Occipital lobe (tissue), 3 donors: ENCODE measurements at places on chromosomes 13 and 19.
A peak's percentile ranks its signal among the peaks of the same experiment; 100 is the strongest.

GRCh38 chr13:65789815-65790214 is 1440.3 kb downstream of the PCDH9 start:
- DNase-seq, result no peak

GRCh38 chr19:47428177-47428894 is 9.0 kb upstream of the MEIS3 start:
- peak; percentile 84 for DNase-seq

DNA sequence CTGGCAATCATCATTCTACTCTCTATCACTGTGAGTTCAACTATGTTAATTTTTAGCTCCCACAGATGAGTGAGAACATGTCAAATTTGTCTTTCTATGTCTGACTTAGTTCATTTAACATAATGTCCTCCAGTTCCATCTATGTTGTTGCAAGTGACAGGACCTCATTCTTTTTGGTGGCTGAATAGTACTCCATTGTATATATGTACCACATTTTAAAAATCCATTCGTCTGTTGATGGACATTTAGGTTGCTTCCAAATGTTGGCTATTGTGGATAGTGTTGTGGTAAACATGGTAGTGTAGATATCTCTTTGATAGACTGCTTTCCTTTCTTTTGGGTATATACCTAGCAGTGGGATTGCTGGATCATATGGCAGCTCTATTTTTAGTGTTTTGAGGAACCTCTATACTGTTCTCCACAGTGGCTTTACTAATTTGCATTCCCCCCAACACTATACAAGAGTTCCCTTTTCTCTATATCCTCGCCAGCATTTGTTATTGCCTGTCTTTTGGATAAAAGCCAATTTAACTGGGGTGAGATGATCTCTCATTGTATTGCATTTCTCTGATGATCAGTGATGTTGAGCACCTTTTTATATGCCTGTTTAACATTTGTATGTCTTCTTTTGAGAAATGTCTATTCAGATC is 124.1 kb downstream of the PCCA start:
- no peak for DNase-seq

- DNase-seq, result no peak
Measured at GRCh38 chr19:29643361-29643935, 21.8 kb upstream of the PLEKHF1 start.

GRCh38 chr19:40962460-40962961 is 28.6 kb upstream of the CYP2B6 start:
- DNase-seq, result no peak

- DNase-seq, result no peak
Measured at GRCh38 chr13:41970022-41970421, 9.1 kb upstream of the VWA8 start.

DNA sequence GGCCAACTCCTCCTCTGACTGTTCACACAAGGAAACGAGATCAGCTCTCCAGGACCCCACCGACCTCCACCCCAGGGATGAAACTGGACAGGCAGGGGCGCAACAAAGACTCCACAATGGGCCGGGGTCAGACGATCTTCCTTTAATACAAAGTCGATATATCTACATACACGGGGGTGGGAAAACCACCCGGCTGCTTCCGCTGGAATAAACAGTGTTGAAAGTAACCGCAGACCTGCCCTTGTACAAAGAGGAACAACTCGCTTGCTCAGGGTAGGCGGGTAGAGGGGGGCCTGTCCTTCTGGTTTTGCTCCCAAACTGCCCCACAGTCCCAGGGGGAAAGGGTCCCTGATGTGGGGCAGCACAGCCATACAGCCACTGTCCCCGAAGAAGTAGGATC is 135.2 kb downstream of the PTPRS start:
- no peak for DNase-seq

- DNase-seq, result no peak
Measured at GRCh38 chr13:24784319-24784718, 20.4 kb downstream of the RNF17 start.

DNA sequence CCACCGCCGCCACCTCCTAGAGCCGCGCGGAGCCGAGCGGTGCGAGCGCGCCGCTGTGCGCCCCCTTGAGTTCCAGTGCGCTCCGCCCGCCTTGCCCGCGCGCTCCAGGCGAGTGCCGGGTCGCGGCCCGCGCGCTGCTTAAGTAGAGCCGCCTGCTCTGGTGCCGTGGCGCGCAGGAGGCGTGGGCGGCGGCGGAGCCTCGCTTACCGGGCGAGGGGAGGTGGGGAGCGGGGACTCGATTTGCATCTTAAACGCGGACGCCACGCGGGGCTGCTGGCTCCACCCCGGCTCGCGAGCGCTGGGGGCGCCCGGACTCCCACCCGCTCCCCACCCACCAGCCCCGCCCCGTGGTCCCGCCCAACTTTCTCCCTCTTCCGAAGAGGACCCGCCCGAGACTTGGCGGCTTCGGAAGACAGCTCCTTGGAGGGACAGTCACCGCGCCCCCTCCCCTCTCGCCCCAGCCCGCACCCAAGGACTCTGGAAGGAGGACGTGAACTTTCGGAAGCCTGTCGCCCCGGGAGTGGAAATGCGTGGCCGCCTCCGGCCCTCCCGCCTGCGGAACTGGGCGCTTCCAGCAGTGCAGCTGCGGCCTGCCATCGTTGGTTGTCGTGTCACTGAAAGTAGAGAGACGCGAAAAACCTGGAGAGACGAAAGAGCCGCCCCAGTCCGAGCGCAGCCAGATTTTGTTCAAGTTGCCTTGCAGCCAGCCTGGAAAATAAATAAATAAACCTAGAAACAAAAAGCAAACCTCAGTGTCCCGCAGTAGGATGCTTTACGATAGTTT is at the start of gene KCTD12:
KCTD12 (minus strand) TSS at position 114 of the 784 bp plus-strand sequence. CDS start 257 bp downstream, outside the sequence.
- peak; percentile 70 for DNase-seq

DNA sequence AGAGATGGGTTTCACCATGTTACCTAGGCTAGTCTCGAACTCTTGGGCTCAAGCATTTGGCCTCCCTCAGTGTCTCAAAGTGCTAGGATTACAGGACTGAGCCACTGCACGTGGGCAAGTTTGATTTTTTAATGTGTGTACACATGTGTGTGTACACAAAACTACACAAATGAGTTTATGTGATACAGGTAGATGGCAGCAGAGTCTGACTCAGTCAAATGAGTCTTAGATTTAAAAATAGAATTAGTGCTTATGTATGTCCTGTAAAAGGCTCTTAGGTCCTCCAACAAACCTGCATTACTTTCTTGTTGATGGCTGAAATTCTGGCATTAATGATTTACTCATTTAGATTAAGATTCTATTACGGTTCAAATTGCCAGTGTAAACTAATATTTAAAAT is 293.7 kb downstream of the PCDH17 start:
- no peak for DNase-seq

- DNase-seq, result peak; percentile 5
Measured at GRCh38 chr13:51519771-51520216, 64.5 kb upstream of the WDFY2 start.

DNA sequence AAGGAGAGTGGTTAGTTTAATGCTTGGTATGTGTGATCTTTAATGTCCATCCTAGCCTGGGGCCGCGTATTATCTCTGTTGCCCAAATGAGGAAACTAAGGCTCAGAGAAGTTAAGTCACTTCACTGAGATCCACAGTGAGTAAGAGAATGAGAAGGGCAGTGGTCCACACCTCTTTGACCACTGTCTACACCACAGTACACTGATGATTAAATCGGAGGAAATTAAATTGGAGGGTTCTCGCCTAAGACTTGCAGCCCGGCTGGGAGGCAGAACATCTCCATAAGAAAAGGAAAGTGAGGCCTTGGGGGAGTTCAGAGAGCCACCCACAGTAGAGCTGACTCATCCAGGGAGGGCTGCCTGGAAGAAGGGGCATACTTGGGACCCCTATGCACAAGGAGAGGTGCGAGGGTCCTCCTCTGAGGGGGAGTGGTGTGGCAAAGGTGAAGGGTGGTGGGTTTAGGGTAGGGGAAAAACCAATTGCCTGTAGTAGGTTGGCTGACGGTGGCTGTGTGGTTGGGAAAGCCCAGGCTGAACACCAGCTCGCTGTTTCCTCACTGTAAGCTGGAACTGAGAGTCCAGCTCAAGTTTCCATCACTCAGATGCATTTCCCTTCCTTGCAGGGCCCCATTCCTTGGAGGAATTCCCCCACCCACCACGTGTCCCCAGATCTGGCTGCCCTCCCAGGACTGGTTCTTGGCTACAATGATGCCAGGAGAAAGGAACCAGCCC is 15.0 kb upstream of the DHRS12 start:
- no peak for DNase-seq

DNA sequence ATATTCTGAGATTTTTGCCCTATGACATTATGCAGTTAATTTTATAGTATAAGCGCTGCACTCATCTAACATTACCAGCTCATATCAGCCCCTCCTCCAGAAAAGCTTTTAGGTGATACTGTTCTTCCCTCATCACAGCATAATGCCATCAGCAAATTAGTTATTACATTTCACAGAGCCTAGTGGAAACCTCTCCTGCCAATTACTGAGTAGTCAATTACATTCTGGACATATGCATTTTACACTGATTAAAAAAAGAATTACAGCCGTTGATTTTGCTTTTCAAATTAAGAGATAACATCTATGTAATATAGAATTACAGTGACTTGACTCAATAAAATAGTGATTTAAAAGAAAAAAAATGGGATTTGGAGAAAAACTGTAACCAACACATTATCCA is 542.1 kb downstream of the UQCRFS1 start:
- DNase-seq, result no peak

DNA sequence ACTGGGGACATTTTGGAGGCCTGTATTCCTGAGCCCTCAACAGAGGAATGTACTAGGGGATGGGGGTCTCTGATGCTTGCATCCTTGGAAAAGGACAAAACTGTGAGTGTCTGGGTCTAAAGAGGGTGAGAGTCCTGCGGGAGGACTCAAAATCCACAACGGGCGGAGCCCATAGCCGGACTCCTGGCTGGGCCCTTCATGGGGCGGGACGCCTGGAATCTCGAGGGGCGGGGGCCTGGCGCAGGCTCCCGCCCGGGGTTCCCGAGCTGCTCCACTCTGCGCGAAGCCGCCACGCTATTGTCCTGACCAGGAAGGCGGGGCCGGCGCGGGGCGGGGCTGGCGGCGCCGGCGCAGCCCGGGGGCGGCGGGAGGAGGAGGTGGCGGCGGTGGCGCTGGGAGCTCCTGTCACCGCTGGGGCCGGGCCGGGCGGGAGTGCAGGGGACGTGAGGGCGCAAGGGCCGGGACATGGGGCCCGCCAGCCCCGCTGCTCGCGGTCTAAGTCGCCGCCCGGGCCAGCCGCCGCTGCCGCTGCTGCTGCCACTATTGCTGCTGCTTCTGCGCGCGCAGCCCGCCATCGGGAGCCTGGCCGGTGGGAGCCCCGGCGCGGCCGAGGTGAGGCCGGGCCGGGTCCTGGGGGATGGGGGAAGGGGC is at the start of gene APLP1:
APLP1 (plus strand) TSS at position 403 of the 651 bp plus-strand sequence; CDS start at position 466, 63 bp downstream.
- peak; percentile 82 for DNase-seq

- peak; percentile 73 for DNase-seq
Measured at GRCh38 chr13:94550062-94550738, 45.8 kb downstream of the TGDS start.

- DNase-seq, result no peak
Measured at GRCh38 chr13:25652764-25653163, 281.0 kb downstream of the ATP8A2 start.

DNA sequence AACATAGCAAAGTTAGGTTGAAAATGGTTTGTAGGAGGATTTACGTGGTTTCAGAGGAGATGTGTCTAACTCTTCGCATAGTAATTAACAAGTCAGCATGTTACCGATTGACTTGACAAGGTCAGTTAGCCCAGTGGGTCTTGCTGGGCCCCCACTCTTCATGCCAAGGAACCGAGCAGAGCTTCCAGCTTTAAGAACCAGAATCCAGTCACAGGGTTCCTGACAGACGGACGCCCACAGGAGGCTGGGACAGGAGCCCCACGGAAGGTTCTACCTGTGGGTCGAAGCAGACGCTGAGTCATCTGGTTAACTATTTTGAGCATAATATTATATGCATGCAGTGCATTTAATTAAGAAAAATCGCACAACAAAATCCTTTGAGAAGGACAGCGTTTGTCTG is 3.5 kb downstream of the TMEM255B start:
- DNase-seq, result no peak

GRCh38 chr19:5948752-5949564 is 29.0 kb downstream of the RANBP3 start:
- DNase-seq, result no peak

DNA sequence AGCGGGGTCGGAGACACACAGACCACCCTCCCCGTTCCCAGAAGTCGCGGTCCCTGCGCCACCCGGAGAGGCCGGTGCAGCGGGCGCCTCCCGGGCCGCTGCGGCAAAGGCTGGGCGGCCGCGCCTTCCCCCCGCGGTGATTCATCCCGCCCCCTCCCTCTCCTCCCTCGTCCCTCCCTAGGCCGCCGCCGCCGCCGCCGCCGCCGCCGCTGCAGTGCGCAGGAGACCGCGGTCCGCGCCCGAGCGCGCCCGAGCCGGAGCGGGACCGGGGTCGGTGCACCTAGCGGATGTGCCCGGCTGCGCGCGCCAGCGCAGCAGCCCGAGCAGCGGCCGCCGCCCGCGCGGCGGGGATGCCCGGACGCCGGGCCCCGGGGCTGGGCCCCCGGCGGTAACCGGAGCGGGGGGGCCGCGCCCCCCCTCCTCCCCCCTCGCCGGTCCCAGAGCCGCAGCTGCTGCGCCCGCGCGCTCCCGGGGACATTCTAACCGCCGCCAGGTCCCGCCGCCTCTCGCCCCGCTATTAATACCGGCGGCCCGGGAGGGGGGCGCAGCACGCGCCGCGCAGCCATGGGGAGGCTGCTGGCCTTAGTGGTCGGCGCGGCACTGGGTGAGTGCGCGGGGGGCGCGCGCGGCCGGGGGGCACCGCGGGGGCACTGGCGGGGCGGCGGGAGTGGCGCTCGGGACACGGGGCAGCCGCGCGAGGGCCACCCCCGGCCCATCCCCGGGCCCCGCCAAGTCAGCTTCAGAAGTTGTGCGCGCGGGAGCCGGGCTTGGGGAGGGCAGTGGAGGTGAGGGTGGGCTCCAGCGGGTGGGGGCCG is at the start of gene SCN1B:
SCN1B (plus strand) TSS at position 214 of the 815 bp plus-strand sequence; CDS start at position 565, 351 bp downstream.
- peak; percentile 69 for DNase-seq

- DNase-seq, result no peak
Measured at GRCh38 chr13:94201022-94201421, 278.5 kb downstream of the DCT start.

GRCh38 chr13:94761407-94761806 is 49.1 kb upstream of the SOX21 start:
- no peak for DNase-seq

DNA sequence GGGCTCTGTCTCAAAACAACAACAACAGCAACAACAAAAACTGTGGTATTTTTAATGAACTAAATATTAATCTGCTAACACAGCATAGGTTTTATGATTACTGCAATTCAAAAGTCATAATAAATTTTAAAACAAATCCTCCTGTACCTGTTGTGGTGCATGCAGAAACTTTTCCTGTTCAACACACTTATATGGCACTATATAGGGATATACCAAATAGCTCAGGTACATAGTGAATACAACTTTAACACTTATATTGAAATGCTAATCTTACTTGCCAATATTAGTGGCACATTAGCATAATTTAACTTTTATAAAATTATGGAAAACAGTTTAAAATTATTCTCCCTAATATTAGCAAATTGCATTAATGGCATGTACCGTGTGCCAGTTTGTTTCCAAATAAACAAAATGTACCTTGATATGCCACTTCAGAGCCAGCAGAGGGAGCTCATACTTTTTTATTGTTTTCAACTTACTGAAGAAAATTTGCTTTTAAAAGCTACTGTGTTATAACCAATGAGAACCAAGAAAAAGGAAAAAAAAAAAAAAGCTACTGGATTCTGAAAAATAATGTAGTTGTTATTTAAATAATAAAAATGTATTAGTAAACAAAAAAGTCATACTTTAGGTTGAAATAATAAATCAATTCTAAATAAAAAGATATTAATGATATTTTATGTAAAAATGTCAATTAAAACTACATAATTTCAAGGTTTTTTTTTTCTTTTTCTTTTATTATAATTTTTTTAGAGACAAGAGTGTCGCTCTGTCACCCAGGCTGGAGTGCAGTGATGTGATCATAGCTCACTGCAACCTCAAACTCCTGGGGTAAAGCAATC is 18.0 kb upstream of the RBM26 start:
- DNase-seq, result no peak
